Stimulated activated CD8-positive, alpha-beta memory T cell treated with anti-CD3 and anti-CD28 coated beads, Interleukin-15, amount 100 ng/mL, for 4 hours (primary cell): ENCODE measurements at places on chromosomes 16 and 17.

- no peak for DNase-seq
Observed at GRCh38 chr17:76080768-76081287, 1.8 kb downstream of the ZACN start.

DNA sequence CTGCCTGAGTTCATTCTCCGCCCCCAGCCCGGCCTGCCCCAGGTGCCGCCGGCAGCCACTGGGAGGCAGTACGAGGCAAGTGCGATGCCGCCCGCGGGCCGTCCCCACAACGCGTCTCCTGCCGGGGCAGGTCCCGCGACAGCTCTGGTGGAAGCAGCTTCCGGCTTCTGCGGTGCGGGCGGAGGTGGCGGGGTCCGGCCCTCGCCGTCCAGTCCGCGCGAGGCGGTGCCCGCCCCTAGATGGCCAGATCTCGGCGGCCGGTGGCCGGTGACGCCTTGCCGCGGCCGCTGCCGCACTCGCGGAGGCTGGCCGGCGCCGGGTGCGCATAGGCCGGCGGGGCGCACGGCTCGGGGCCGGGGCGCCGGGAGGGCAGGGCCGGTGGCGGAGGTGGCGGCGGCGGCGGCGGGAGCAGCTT, 1.8 kb downstream of the GJD3 start:
- DNase-seq: peak; percentile 53

DNA sequence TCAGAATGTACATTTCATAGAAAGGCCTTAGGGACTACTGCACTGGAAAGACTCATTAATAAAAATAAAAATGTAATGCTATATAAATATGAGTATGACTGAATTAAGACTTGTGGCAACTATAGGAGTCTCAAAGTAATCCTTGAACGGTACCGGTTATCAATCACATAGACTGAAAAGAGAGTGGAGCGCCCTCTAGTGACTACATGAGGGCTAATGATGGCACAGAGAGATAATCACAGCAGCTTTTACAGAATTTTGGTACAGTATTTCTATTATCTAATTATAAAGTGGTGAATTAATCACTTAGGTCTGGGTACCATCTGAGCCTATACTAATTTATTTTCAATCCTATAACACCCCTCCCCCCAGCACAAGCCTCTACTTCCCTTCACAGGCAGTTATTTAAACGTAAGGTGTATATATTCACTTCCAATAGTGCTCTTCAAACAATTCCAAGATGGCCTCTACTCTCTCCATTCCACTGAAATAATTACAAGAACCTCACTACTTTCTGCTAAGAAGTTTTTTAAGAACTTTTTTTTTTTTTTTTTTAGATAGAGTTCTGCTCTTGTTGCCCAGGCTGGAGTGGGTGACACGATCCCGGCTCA, 40.7 kb upstream of the ANKFY1 start:
- peak; percentile 2 for DNase-seq

GRCh38 chr17:10516065-10516464, 2.3 kb downstream of the MYH1 start:
- no peak for DNase-seq

DNA sequence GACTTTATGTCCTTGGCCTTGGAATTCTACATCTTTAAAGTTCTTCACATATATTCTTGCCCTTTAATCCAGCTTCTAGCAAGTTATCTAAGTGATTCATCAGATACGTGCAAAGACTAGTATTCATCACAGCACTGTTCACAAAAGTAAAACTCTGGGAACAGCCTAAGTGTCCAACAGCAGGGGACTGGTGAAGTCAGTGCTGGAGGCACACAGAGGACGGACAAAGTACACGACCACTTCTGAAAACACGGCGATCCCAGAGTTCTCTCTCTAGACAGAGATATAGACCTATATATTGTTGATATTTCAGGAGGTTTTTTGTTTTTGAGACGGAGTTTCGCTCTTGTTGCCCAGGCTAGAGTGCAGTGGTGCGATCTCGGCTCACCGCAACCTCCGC, 12.8 kb downstream of the CTRB1 start:
- DNase-seq: no peak

- no peak for DNase-seq
Observed at GRCh38 chr16:69311533-69312387, 610 bp downstream of the VPS4A start.

- DNase-seq: no peak
Observed at GRCh38 chr17:74801896-74802295, 25.8 kb upstream of the NAT9 start.

DNA sequence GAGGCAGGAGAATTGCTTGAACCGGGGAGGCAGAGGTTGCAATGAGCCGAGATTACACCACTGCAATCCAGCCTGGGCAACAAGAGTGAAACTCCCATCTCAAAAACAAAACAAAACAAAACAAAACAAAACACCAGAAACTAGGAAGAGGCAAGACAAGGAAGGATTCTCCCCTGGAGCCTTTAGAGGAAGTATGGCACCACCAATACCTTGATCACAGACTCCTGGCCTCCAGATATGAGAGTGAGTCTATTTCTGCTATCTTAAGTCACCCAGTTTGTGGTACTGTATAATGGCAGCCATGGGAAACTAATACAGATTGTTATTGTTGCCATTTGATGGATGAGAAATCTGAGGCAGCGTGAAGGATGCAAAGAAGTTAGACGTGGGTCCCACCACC, 14.6 kb upstream of the CPPED1 start:
- DNase-seq: no peak

GRCh38 chr16:87582216-87582965, 19.9 kb upstream of the JPH3 start:
- DNase-seq: no peak

GRCh38 chr17:69857412-69857835, 217.6 kb upstream of the KCNJ16 start:
- DNase-seq: no peak

- no peak for DNase-seq
Observed at GRCh38 chr17:58081646-58082340, 1.4 kb upstream of the DYNLL2 start.

DNA sequence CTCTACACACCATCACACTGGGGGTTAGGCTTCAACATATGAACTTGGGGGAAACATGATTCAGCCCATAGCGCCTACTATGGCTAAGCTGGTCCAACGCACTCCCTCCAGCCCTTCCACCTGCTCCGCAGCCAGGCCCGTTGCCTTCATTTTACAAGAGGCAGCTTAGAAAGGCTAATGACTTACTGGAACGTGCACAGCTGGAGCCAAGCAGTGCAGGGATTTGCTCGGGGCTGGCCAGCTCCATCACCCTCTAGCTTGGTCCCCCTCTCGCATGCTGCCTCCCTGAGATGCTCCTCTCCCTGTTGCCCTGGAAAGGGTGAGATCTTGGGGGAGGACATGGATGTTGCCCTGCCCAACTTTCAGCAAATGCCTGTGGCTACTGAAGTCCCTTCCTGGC, 2.8 kb upstream of the CACNG1 start:
- DNase-seq: no peak

DNA sequence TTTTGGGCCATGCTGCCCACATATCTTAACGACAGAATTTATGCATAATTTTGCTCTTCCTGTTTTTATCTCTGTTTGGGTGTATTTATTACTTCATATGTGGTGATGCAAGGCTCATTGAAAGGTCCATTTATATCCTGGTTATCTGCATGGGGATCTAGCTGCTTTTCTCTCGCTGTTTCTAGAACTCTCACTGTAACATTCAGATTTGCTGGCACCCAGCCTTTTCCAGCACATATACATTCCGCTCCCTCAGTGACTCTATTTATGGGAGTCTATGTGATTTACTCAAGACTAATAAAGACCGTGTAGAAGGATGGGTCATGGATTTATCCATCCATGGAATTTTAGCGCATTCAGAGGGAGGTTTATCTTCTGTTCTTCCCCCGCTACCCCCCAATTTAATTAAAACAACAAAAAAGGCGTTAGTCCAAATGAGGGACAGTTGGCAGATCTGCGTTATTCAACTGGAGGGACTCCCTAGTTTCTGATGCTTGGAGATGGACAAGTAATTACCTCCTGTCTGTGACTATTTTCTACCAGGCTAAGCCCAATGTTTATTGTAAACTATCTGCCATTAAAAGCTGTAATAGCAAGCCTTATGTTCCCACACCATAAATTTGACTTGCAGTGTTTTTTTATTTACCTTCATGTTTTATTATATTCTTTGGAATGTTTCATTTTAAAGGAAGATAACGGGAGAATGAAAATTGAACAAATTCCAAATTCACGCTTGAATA, 19.8 kb upstream of the MARCHF10 start:
- no peak for DNase-seq

DNA sequence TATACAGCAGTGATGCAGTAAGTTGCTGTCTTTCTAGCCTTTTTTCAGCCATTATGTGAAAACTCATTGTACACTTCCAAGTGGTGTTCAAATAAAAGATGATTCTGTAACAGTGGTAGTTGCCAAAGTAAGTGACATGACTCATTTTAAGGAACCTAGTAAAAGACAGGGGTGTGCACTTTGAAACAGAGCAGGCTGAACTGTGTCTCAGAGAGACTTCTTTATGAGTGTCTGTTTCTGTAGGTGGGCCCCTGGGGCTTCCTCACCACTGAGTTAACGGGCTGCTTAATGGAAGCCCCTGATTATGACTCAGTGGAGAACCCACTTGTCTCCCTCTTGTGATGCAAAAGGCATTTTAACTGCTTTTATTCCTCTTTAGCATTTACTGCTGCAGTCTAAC, 147.3 kb downstream of the PCTP start:
- no peak for DNase-seq

DNA sequence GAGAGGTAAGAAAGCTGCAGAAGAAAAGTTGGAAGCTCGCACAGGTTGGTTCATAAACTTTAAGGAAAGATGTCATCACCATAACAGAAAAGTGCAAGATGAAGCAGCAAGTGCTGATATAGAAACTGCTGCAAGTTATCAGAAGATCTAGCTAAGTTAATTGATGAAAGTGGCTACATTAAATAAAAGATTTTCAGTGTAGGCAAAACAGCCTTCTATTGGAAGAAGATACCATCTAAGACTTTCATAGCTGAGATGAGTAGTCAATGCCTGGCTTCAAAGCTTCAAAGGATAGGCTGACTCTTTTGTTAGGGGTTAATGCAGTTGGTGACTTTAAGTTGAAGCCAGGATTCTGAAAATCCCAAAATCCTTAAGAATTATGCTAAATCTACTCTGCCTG, 24.0 kb downstream of the CYLD start:
- no peak for DNase-seq

DNA sequence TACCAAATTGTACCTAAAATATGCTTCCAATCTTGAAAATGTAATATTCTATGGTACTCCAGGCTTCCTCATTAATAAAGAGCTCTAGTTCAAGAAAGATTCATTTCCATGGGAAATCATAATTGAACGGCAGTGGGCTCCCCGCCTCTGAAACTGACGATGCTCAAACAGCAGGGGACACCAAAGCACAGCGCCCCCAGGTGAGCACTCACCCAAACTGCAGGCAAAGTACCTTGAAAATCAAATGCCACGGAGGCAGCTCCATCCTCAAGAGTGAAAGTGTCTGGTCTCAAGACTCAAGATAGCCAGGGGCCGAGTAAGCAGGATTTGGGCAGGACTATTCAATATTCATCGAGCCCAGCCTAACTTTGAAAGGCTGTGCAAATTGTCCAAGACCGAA, 217.4 kb upstream of the TNRC6C start:
- DNase-seq: no peak

GRCh38 chr17:77688369-77688768, 270.1 kb upstream of the TNRC6C start:
- no peak for DNase-seq

- DNase-seq: no peak
Observed at GRCh38 chr16:67764158-67764667, 42.1 kb downstream of the RANBP10 start.

- no peak for DNase-seq
Observed at GRCh38 chr17:4641297-4642195, at the start of gene ALOX15. Gene ALOX15 (minus strand): TSS chr17:4641678. CDS start chr17:4641651, 27 bp downstream.

DNA sequence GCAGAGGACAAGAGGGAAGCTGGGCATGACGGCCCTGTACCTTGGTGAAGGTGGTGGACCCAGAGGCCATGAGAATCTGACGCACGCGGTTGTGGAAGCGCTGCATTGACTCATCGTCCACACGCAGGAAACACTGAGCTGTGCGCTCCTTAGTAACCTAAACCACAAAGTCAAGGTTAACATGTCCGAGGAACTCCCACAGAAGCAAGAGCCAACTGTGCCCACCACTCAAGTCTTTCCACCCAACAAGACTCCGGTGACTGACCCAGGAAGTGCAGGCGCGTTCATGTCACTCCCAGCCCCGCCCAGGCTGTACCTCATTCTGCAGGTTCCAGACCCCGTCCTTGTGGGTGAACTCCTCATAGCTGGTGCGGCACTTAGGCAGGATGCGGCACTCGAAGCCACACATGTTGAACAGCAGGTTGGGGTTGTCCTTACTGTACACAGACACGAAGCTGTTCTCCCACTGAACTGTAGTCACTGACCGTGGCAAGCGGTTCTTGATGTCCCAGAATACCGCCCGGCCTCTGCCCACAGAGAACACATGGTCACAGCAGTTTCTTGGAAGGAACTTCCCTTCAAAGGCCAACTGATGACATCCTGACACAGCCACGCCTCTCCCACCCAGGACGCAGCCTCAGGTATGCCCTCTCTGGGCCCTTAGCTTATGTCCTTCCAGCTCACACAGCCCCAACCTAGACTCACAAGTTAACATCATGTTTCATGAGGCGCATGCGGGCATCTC, 11.5 kb downstream of the PRPF8 start:
- DNase-seq: no peak

DNA sequence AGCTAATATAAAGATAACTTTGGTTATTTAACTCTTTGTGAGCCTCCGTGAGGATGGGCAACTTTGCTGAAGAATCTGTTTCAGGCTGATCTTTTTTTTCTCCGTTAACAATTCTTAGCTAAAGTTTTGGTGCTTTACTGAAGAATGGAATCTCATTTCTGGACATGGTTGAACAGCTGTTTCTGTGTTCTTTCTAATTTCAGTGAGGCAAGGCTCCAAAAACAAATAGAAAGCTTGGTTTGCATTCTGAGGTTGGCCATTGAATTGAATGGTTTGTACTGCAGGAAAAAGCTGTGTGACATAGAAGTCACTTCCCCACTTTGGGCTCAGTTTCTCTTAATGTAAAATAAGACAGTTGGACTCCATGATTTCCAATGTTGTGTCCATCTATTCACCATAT, 22.3 kb upstream of the HLF start:
- no peak for DNase-seq

GRCh38 chr16:87203060-87203656, 114.0 kb downstream of the C16orf95 start:
- DNase-seq: no peak

- DNase-seq: no peak
Observed at GRCh38 chr16:12649356-12649755, 154.3 kb downstream of the CPPED1 start.

GRCh38 chr17:18984273-18985114, 20.1 kb downstream of the FAM83G start:
- no peak for DNase-seq

DNA sequence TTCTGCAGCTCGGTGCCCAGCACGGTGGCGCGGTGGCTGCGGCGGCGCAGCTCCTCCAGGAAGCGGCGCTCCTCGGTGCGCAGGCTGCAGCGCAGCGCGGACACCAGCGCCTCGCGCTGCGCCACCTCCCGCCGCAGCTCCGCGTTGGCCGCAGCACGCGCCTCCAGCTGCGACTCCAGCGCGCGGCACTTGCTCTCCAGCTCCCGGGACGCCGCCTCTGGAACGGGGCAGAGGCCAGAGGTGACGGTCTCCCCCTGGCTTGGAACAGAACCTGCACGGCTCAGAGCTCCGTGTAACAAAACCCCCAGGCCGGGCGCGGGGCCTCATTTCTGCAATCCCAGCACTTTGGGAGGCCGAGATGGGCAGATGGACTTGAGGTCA, 13.2 kb upstream of the CLUH start:
- DNase-seq: no peak

- no peak for DNase-seq
Observed at GRCh38 chr17:36608280-36608679, 6.9 kb downstream of the MRM1 start.
